ENCODE measurements at places on chromosomes 4 and X.
A peak's percentile ranks its signal among the peaks of the same experiment; 100 is the strongest.

- no peak for DNase-seq
Measured at GRCh38 chr4:150141756-150142155, 63.5 kb downstream of the DCLK2 start.

- DNase-seq, result no peak
Measured at GRCh38 chrX:71175531-71175930, 30.9 kb downstream of the NLGN3 start.

DNA sequence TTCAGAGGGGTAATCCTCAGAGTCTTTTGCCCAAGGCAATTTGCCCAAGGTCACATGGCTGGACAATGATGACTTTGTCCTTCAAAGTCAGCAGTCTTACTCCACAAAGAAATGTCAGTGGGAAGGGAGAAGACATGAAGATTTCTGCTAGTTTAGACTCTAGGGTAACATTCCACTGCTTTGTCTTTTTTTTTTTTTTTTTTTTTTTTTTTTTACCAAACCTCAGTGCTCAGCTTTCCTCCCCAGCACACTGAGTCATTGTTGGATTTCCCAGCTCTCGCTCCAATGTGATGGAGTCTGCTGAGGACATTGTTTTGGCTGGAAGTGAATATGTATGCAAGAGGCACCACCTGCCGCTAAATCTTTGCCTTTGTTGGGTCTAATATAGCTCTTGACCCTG lies 7.2 kb upstream of the C1QTNF7 start:
- DNase-seq, result no peak

DNA sequence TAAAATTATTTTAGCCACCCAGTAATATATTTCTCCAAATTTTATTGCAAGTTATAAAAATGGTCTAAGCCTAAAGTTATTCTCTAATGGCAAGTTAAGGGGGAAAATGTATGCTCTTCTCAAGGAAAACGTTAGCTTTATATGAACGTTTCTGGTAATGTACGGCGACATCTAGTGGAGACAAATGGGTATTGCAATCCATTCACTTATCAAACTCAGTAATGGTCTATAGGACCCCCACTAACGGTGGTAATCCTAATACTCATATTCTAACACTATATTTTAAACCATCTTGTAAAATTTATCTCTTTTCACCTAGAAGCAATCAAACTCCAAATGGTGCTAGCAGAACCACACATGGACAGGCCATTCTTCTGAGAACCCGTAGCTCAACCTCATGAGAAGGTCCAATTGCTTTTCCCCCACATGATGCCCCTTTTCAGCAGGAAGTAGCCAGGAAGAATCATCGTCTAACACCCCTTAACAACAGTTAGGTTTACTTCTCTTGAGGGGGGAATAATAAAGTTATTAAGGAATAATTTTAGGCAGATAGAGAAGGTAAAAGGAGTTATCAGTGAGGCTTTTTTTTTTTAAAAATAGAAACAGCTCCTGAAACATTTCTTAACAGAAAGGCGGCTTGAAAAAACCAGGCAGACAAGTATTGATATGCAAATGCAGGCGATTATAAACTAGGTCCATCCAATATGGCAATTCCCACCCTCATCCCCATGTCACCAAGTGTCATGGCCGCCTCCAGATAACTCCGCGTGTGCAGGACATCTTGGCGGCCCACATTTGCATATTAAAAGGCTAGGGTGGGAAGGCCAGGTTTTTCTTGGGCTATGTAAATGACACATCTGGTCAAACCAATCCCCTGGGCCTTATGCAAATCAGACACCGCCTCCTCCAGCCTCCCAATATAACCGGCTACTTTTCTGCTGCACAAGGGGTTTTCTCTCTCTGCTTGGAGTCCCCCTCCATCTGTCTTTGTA lies 35.0 kb downstream of the NUDT11 start:
- no peak for DNase-seq

DNA sequence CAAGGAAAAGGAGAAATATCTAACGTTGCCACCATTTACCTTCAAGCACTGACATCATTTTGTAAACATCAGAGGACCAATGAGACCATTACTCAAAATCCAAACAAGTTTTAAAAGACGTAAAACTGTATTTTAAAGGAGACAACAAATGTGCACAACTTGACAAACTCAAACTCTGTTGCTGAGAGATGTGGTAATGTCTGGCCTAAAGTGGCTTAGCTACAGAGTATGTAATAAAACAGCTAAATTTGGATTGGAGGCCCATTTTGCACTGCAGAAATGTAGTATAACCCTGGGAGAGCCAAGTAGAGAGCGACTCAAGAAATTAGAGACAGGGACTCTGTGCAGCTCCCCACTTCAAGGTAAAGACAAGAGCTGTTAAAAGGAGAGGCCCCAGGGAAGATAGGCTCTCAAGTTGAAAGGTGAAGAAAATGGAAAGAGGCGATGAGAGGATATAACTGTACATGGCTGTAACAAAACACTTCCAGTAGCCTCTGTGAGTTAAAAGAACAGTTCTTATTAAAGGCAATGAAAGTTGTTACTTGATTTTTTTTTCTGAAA lies 20.3 kb downstream of the UNC5C start:
- DNase-seq, result no peak

DNA sequence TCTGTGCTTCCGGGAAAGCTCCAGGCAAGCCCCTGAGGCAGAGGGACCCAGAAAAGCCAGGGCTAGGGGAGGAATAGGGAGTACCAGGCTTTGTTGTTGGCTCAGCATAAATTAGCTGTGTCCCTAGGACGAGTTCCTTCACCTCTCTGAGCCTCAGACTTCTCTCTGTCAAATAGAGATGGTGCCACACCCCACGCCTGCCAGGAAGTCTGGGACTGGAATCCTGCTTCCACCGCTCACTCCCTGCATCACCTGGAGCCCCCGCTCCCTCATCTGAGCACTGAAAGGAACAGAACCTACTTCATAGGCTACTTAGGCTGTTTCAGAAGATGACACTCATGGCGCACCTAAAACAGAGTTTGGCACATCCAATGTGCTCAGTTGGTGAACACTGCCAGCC lies 8.1 kb upstream of the JAKMIP1 start:
- DNase-seq, result no peak

GRCh38 chr4:8848507-8849265 lies 23.0 kb downstream of the HMX1 start:
- DNase-seq, result no peak

DNA sequence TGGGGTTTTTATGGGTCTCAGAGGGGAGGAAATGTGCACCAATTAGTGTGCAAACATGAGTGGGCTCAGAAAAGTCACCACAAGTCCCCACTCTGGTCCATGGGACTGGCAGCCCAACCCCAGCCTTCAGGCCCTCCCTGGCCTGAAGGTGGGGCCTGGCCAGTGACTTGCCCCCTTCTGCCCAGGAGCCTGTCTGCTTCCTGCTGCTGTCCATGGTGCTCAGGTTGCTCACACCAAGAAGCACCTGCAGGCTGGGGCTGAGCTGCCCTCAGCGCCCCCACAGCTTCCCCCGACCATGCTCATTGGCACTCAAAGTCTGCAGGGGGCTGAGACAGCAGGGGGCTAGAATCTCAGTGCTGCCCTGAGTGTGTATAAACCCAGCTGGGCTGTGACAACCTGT lies 30.6 kb upstream of the GC start:
- DNase-seq, result no peak

- peak; percentile 68 for DNase-seq
Measured at GRCh38 chr4:83484500-83485461, at the start of gene ABRAXAS1. TSS of gene ABRAXAS1 (minus strand) at chr4:83485100. CDS start at chr4:83485072, 28 bp downstream.

- DNase-seq, result no peak
Measured at GRCh38 chr4:184416913-184417734, 57.2 kb downstream of the IRF2 start.

- no peak for DNase-seq
Measured at GRCh38 chr4:37628977-37629609, 57.1 kb downstream of the RELL1 start.

GRCh38 chr4:169619518-169619957 lies 840 bp upstream of the CLCN3 start:
- no peak for DNase-seq

- peak; percentile 92 for DNase-seq
Measured at GRCh38 chr4:39527296-39528060, at the start of gene UGDH. TSS of gene UGDH (minus strand) at chr4:39527439. CDS start at chr4:39521512, 5,927 bp downstream.

DNA sequence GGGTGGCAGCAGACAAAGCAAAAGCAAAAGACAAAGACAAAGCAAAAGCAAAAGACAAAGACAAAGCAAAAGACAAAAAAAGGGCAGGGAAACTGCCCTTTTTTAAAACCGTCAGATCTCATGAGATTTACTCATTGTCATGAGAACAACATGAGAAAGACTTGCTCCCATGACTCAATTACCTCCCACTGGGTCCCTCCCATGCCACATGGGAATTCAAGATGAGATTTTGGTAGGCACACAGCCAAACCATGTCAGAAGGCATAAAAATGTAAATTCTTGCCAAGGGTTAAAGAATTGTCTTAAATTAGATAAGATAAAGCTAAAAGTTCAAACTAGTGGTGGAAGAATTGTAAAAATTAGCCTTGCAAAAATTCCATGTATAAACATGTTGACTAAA lies 419.7 kb downstream of the TRAM1L1 start:
- DNase-seq, result no peak

DNA sequence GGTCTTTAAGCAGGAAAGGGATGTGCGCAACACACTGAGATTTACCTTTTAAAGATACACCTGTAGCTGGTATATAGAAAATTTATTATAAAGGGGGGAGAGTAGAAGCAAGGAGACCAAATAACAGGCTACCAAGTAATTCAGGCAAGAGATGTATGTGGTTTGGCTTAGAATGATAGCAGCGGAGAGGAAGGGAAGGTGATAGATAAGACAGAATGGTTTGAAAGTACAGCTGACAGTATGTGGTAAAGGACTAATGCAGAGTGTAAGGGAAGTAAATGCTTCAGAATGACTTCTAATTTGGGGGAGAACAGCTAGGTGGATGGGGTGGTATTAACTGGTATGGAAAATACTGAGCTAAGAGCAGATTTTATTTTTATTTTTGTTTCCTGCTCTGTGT lies 308.9 kb downstream of the ANTXR2 start:
- DNase-seq, result no peak

DNA sequence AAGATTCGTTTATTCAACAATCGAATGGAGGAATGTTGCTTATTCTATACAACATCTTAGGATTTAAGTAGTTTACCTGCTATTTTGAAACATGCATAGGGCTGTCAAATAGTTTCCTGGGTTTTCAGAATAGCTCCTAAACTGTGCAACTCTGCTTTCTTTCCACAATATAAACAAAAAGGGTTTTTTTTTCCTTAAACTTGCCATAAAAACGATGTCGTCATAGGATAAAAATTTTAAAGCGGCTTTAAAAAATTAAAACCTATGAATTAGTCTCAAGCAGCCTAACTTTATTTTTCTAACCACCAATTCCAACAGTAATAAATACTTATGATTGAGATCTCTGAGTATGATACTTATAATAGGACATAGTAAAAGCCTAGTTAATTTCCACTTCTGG lies 21.6 kb upstream of the STIM2 start:
- no peak for DNase-seq

DNA sequence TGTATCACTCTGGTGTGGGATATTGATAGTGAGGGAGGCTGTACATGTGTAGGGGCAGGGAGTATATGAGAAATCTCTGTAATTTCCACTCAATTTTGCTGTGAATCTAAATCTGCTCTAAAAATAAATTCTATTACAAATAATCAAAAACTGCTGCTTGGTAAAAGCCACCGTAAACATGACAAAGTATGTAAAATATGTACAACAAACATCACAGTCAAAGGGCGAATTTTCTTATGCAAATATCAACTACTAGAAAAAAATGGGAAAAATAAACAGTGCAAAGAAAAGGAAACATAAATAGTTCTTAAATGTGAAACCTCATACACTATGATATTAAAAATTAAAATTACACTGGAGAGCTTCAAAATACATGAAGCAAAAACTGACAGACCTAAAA lies 105.1 kb upstream of the DCLK2 start:
- DNase-seq, result no peak

DNA sequence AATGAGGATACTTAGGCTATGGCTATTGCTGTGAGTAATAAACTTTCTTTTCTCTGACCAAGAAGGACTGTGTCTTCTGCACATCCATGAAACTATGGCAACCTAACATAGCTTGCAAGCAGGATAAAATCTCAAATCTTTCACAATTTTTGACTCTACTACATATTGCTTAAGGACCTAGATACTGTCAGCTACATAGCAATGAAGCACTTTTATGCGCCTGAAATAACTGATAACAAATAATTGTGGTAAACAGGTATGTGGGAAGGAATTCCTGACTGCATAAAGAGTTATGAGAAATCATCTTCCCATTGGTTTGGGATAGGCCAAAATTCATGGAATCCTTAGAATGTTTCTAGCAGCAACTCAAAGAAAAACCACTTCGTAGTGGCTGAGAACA lies 41.2 kb upstream of the PDGFC start:
- no peak for DNase-seq

GRCh38 chr4:137998666-137999429 lies 243.3 kb downstream of the SLC7A11 start:
- DNase-seq, result no peak

DNA sequence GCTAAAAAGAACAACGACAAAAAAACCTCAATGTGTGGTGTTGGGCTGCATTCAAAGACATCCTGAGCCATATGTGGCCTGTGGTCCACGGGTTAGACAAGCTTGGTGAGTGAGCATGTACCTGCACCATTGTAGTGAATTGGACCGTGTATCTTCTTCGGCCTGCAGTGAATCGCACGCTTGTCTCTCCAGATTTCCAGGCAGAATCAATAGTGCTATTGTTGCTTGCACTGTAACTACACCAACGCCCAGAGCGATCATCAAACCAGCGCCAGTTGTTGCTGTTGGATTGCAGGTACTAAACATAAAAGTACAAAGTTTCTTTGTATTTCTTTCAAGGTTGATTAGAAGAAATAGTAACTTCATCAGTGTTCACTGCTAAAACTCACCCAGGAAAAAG lies 101.6 kb downstream of the HUWE1 start:
- DNase-seq, result no peak

DNA sequence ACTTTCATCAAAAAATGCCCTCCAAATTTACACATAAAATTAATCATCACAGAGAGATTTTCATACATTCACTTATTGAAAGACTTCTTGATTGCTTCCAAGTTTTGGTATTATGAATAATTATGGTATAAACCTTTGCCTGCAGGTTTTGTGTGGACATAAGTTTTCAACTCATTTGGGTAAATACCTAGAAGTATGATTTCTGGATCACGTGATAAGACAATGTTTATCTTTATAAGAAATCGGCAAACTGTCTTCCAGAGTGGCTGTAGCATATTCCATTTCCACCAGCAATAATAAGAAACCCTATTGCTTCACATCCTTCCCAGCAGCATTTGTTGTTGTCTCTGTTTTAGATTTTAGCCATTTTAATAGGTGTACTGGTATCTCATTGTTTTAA lies 1507.0 kb upstream of the IGFBP7 start:
- no peak for DNase-seq
